ENCODE measurements at places on chromosomes 1 and 21.

GRCh38 chr1:203263496-203263895, 34.0 kb upstream of the CHIT1 start:
- no peak for DNase-seq

DNA sequence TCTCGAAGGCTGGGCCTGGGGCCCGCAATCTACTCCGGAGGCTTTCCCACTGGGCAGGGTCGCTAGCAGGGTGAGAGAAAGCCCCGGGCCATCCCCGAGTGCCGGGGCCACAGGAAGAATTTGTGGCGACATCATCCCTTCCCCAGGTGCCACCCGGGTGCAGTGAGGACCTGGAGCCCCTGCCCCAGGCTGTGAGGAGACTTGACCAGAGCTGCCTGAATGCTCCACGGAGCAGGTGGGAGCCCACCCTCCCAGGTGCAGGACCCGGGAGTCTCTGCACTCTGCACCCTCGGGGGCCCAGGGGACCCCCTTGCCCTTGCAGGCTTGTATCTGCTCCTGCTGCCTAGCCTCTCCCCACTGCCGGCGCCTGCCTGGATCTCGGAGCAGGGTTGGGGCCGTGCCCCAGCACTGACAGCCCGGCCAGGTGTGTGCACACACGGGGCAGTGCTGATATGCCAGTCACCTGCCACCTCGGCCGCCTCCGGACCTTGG, 67.5 kb upstream of the RGS7 start:
- DNase-seq = no peak

DNA sequence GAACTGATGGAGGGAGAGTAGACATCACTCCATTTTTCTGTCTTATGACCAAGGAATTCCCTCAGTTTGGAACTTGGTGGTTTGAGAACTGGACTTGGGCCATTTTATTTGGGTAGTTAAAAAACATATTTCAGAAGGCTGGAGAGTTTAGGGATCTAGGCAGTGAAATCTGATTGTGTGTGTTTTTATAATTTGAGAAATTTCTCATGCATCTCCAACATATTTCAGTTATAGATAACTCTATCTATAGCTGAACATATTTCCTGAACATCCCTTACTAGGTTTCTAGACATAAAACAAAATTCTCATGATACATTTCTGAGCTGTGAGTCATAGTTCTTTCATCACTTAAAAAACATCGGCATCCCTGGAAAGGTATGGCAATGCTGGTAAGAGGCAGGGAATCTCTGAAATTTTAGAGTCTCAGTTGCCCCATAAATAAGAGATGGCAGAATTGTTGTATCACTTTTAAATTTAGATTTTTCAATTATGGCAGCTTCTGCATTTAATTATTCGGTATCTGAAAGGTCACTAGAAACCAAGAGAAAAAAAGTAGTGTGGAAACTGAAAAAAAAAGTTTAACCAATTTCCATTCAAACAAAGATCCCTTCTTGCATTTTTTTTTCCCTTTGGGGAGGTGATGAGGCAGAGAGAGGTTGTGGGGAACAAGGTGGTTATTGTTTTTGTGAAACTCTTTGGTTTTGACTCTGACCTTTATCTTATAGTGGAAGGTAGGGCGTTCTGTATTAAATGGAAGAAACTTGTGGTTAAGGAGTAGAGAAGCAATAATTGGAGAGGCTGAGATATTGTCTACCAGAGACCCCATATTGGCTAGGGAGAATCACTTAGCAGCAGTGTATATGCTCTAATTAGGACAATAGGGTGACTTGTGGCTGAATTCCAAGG, 102.9 kb downstream of the FASLG start:
- no peak for DNase-seq

DNA sequence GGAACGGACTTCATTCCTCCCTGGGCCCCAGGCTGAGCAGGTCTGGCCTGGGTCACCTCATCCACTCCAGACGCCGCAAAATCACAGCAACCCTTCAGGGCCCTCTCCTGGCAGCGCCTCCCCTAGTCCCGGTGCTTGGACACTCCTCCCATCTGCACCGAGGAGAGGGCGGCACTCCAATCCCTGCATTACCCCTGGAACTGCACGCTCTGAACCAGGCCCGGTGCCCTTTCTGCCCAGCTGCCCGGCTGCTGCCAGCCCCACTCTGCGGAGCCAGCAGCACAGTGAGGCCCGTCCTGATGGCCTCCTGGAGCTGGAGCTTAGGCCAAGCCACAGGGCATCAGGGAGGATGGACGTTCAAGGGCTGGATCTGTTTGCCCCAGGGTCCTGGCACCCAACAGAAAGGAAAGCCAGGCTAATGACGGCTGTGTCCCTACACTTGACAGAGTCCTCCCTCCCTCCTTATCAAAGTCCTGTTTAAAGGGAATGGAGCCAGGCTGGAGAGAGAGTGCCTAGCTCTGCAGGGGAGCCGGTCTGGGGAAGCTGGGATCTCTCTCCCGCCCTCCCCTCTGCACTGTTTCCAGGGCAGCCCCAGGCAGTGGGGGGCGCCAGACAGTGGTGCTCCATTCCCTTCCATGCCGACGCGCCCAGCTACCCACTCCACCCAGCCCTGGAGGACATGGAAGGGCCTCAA, 12.7 kb downstream of the COL6A2 start:
- no peak for DNase-seq

GRCh38 chr1:176717066-176717750, 254.2 kb downstream of the PAPPA2 start:
- peak; percentile 7 for DNase-seq

GRCh38 chr1:8047686-8048445, 21.8 kb upstream of the ERRFI1 start:
- DNase-seq = no peak

GRCh38 chr1:177082855-177083693, 81.4 kb downstream of the ASTN1 start:
- no peak for DNase-seq

GRCh38 chr1:206537141-206537540, 29.8 kb downstream of the RASSF5 start:
- DNase-seq = no peak

GRCh38 chr1:24070821-24071393, 41.0 kb downstream of the MYOM3 start:
- peak; percentile 42 for DNase-seq

DNA sequence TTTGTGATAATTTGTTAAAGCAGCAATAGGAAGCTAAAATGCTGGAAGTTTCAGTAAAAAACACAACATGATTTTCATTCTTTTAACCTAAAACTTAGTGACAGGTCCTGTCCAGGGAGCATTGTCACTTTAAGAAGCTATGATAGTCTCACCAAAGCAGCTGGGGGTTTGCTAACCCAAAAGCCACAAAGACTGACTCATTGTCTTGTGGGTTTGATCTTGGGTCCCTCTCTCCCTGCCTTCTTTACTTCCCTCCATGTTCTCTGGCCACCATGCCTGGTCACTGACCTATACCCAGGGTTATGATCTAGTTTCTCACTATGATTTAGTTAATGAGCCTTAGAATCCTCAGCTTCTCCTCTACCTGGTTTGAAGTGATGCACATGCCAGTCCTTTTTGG, 213.5 kb upstream of the PTGFR start:
- DNase-seq = no peak

DNA sequence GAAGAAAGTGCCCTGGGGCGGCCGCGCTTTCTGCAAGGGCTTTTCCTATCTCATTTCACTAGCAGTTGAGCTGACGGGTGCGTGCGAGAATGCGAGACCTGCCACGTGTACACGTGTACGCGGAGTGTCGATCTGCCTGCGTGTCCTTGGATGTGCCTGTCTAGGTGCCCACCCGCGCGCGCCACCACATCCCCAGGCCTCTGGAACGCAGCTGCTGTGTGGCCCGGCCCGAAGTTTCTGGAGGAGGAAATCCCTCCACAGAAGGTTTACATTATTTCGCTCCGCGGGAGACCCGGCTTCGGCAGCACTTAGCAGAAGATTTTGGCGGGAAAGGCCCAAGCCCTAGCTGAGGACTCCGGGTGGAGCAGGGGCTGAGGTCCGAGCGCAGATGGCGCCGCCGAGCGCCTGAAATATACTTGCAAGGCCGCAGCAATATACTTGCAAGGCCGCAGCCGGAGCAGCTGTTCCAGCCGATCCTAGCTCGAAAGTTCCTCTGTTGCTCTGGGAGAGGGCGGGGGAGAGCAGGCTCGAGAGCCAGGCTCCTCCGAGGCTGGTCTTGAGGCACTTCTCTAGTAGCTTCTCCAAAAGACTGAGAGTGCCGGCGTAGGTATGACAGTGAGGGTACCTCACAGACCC, 3.9 kb downstream of the TBX15 start:
- no peak for DNase-seq

- no peak for DNase-seq
Measured at GRCh38 chr1:3787745-3788605, 8.3 kb downstream of the LRRC47 start.

DNA sequence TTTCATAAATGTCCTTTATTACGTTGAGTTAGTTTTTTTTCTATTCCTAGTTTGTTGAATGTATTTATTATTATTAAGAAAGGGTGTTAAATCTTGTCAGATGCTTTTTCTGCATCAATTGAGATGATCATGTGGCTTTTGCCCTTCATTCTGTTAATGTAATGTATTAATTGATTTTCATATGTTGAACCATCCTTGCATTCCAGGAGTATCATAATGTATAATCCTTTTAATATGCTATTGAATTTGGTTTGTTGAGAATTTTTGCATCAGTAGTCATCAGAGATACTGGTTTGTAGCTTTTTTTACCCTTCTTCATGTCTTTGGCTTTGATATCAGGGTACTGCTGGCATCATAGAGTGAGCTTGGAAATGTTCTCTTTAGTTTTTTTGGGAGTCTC, 100.0 kb downstream of the POFUT2 start:
- no peak for DNase-seq

DNA sequence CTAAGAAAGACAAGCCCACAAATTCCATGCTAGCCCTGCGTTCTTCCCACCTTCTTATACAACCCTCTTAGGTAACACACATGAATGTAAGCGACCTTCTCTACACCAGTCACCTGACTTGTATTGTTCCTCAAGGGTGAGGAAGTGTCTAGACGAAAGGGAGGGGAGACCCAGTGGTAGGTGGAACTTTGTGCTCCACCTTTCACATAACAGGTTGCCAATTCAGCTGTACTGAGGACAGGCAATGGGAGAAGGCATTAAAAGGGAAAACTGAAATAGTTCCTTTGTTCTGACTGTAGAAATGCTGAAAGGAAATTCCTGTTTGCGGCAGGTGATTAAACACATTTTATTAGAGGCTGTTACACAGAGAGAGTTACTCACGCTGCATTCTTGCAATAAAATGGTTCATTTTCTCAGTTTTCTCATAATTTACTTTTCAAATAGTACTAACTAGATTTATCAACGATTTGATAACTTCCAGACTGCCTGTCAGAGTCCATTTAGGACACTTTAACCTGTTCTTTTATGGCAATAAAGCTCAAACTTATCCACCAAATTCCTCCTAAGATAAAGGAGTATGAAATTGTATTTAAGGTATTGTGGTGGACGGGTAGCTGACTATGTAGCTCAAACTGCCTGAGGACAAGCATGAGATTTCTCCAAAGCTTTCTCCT, 17.8 kb upstream of the CHRM3 start:
- no peak for DNase-seq

DNA sequence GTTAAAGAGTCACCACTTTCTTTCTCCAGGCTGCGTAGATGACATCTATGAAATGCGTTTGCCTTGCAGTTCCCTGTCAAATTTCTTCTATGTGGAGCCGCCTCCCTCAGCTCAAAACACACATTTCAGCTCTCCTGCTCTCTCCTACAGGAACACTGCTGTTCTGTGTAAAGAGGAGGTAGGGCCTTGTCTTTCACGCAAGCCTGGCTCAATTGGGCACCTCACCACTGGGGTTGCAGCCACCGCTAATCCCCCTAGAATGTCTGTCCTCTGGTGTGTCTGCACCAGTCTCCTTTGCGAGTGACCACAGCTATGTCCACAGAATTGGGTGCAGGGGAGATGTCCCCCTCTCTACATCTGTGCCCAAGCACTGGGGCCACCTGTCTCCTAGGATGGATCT, 31.8 kb upstream of the CFHR4 start:
- no peak for DNase-seq

DNA sequence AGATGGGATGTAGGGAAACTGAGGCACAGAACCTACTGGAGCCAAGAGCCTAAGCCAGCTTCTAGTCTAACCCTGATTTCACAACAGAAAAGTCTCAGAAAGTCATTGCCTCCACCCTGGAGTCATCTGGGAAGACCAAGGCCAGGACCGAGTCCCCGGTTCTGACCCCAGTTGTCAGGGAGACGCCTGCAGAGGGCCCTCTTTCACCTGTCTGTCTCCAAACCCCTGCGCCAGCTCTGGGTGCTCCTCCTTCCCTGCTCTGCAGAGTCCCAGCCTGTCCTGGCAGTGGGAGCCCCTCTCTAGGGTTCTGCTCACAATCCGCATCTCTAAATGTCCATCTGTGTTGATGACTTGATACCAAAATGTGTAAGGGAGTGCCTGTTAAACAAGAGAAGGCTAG, 149.7 kb downstream of the PGBD5 start:
- DNase-seq = no peak

- DNase-seq = no peak
Measured at GRCh38 chr1:2471587-2472001, 4.5 kb upstream of the PLCH2 start.

- DNase-seq = peak; percentile 19
Measured at GRCh38 chr1:98458511-98459485, 202.7 kb upstream of the SNX7 start.

DNA sequence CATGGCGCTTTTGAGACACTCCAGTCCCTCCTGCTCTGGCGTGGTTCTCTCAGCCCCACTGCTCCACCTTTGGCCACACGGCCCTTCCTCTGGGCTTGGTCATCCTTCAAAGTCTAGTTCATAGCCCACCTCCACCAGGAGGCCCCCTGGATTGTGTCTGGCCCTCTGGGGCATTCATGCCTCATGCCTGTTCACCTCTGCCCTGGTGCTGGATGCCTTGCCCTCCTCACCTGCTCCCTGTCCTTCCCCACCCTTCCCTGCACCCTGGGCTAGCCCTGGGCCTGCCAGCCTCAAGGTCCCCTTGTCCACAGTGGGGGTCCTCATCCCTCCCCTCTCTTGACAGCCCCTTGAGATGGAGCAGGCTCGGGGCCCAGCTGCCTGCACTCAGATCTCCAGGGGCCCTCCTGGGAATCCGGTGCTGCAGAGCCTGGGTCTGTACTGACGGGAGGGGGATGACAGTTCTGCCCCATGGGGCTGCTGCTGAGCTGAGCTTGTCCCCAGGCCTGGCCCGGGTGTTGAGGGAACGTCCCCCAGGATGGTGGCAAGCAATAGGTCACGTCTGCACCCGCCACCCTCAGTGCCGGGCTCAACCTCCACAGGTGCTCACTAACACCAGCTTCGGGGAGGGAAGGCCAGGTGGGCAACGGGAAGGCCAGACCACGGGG, 18.4 kb downstream of the PRXL2B start:
- DNase-seq = no peak

- no peak for DNase-seq
Measured at GRCh38 chr1:83112248-83112885, 886.6 kb downstream of the TTLL7 start.

GRCh38 chr21:46061518-46061917, 36.4 kb upstream of the COL6A2 start:
- no peak for DNase-seq

GRCh38 chr1:209389975-209390374, 193.5 kb upstream of the CAMK1G start:
- no peak for DNase-seq

- DNase-seq = no peak
Measured at GRCh38 chr1:30419831-30420230, 303.6 kb downstream of the MATN1 start.

GRCh38 chr1:25356848-25357247, 18.7 kb downstream of the TMEM50A start:
- no peak for DNase-seq

Data from putamen (tissue), 1 donor.